SJSA1 (cell line): ENCODE measurements at places on chromosomes 6 and 20. TPM values are rescaled to one million over a fixed set of nuclear protein-coding genes. Genes with fewer than 3 reads are reported as not detected.

The OR2J3 gene
- total RNA-seq: not detected in 2 replicates

The C6orf118 gene
- total RNA-seq: not detected in 2 replicates

The DEFB124 gene
- not detected in 2 replicates for total RNA-seq

The ANGPT4 gene
- total RNA-seq: not detected in 2 replicates

The TINAG gene
- total RNA-seq: not detected in 2 replicates

The MYLK2 gene
- total RNA-seq: 0.82 and 1.0 TPM in 2 replicates

The LSM2 gene
- total RNA-seq: 72.6 and 89.4 TPM in 2 replicates

The ZSCAN23 gene
- total RNA-seq: 0.28 and 2.6 TPM in 2 replicates

GRCh38 chr20:10637031-10637559 lies 36.7 kb downstream of the JAG1 start:
- peaks cover 55% of the 10 kb centered on the region for H3K36me3 ChIP-seq
- no peak overlapping the region for H3K27ac ChIP-seq
- H3K4me1 ChIP-seq: peaks cover 35% of the 10 kb centered on the region
- DNase-seq: no peak

DNA sequence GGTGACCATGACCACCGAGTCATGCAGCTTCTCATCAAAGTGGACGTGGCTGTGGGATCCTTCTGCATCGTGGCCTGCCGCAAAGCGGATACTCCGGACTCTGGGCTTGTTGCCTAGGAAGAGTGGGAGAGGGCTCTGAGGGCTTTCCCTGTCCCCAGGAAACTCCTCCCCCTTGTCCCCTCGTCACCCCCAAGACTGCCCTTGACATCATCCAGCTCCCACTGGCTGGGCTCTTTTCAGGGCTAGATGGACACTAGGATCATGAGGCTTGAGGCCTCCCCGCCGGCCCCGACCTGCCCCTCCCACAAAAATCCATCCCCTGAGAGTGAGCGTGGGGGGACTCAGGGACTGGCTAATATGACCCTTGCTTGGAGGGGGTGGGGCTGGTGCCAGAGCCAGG lies 9.0 kb downstream of the ADISSP start:
- no peaks in the 10 kb centered on the region for H3K4me1 ChIP-seq
- peaks cover 6% of the 10 kb centered on the region; the same call in 1 of the 2 replicates for H3K36me3 ChIP-seq
- no peaks in the 10 kb centered on the region for H3K27me3 ChIP-seq
- H3K27ac ChIP-seq: no peak overlapping the region

- peaks cover 31% of the 10 kb centered on the region for H3K4me1 ChIP-seq
- no peak overlapping the region for H3K4me3 ChIP-seq
- no peak overlapping the region for H3K27ac ChIP-seq
- no peaks in the 10 kb centered on the region for H3K27me3 ChIP-seq
- no peaks in the 10 kb centered on the region for H3K36me3 ChIP-seq
Measured at GRCh38 chr20:34578025-34578424, 19.5 kb downstream of the MAP1LC3A start.

GRCh38 chr6:1625794-1626435 lies 16.2 kb downstream of the FOXC1 start:
- H3K27ac ChIP-seq: no peak overlapping the region
- DNase-seq: no peak
- H3K27me3 ChIP-seq: no peaks in the 10 kb centered on the region
- H3K36me3 ChIP-seq: peaks cover 11% of the 10 kb centered on the region

DNA sequence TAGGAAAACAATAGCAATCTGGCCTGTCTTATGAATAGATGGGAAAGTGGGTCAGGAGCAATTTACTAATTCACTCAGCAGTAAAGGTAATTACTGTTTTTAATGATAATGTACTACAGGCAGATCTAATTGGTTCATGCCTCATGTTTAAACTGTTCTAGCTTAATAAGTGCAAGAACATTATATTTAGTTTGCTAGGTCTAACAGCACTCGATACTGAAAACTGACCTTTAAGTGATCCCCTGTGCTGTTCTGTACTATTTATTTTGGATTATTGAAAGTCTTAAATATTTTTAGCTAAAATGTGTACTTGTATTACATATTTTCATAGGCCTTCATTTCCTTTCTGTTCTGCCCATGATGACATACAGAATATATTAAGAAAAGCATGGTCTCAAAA lies 998.0 kb upstream of the GJE1 start:
- DNase-seq: no peak
- H3K4me1 ChIP-seq: no peaks in the 10 kb centered on the region
- no peak overlapping the region for H3K27ac ChIP-seq
- no peaks in the 10 kb centered on the region for H3K36me3 ChIP-seq

GRCh38 chr6:151170622-151171246 lies 69.0 kb upstream of the AKAP12 start:
- H3K4me3 ChIP-seq: no peak overlapping the region
- no peak for DNase-seq
- H3K4me1 ChIP-seq: no peaks in the 10 kb centered on the region
- H3K27me3 ChIP-seq: no peaks in the 10 kb centered on the region
- H3K27ac ChIP-seq: no peak overlapping the region

DNA sequence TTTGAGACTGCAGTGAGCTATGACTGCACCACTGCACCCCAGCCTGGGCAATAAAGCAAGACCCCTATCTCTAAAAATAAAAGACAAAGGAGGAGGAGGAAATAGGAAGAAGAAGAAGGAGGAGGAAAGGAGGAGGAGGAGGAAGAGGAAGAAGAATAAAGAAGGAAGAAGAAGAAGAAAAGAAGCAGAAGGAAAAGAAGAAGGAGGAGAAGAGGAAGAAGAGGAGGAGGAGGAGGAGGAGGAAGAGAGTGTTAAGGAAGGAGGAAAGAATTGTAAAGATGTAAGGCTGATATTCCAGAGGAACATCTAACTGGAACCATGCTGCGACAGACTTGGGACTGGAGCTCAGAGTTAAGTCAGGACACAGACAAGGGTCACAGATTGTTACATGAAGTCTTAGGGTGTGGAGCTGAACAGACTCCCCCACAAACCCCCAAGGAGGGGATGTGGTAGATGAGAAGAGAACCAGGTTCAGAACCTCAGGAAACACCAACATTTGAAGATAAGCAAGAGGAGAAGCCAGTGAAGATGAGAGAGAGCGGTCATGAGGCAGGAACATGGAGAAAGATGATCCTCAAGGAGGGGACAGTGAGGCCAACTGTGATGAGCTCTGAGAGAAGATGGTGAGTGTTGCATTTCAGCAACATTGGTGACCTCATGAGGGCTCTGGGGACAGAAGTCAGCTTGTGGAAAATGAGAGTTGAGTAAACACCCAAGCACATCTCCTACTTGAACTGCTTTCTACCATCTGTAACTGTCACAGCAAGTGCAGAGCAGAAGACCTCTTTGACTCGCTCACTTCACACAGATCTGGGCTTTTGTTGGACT lies 118.2 kb downstream of the CD164 start:
- peaks cover 8% of the 10 kb centered on the region; the same call in 1 of the 2 replicates for H3K4me1 ChIP-seq
- 0 out of 2 replicates have a peak, but pooled peaks cover 5% of the 10 kb centered on the region for H3K27me3 ChIP-seq
- DNase-seq: no peak
- H3K36me3 ChIP-seq: no peaks in the 10 kb centered on the region

DNA sequence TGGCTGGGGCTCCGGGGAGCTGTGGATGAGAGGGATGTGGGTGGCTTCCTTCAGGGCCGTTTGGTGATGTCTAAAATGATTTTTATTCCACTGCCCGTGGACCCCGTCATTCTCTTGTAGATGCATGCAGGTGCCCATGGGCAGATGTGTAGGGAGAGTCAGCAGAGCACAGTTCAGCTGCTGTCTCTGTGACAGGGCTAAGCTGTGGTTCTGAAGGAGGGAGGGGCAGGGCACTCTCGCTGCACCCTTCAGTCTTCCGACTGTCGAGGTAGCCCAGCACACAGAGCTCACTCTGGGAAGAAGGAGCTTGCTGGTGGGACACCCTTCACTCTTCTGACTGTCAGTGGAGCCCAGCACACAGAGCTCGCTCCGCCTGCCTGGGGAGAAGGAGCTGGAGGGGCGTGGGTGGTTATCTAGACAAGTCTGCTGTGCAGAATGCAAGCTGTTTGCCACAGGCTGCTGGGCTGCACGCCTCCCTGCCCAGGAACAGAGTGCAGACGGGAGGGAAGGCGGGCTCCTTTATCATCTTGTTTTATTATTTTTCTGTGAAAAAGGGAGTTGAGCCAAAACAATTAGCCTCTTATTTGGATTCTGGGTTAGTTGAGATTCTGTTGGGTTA lies 28.4 kb upstream of the ADRM1 start:
- H3K27ac ChIP-seq: no peak overlapping the region
- peaks cover 16% of the 10 kb centered on the region for H3K36me3 ChIP-seq
- H3K4me1 ChIP-seq: no peaks in the 10 kb centered on the region
- no peaks in the 10 kb centered on the region for H3K27me3 ChIP-seq
- DNase-seq: no peak

DNA sequence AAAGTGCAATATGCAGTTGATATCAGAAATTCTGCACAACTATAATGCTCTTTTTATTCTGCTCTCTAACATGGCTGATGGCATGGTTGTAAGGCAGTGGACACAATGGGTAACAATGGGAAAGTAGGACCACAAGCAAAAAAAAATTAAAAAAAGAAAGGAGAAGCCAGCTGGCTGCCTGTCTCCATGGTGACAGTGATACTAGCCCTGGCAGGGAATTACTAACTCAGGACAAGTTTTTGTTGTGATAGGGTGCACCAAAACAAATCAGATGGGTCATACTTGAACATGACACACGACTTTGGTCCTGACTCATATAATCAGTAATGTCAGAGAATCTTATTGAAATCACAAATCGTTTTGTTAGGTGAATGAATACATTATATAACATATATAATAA lies 169.4 kb downstream of the TRDN start:
- no peaks in the 10 kb centered on the region for H3K36me3 ChIP-seq
- no peaks in the 10 kb centered on the region for H3K4me1 ChIP-seq
- DNase-seq: no peak
- no peak overlapping the region for H3K27ac ChIP-seq
- no peaks in the 10 kb centered on the region for H3K27me3 ChIP-seq
- H3K4me3 ChIP-seq: no peak overlapping the region

- no peak for DNase-seq
- H3K4me3 ChIP-seq: no peak overlapping the region
- H3K4me1 ChIP-seq: no peaks in the 10 kb centered on the region
- H3K27ac ChIP-seq: no peak overlapping the region
Measured at GRCh38 chr6:26604026-26604425, 7.3 kb downstream of the ABT1 start.

- no peaks in the 10 kb centered on the region for H3K27me3 ChIP-seq
- H3K36me3 ChIP-seq: no peaks in the 10 kb centered on the region
- no peak for DNase-seq
- no peak overlapping the region for H3K27ac ChIP-seq
- no peak overlapping the region for H3K4me3 ChIP-seq
Measured at GRCh38 chr6:105453968-105454367, 51.1 kb upstream of the PREP start.

GRCh38 chr6:13005994-13006393 lies 289.4 kb downstream of the PHACTR1 start:
- no peak for DNase-seq
- H3K27me3 ChIP-seq: no peaks in the 10 kb centered on the region
- no peaks in the 10 kb centered on the region for H3K4me1 ChIP-seq
- H3K36me3 ChIP-seq: no peaks in the 10 kb centered on the region

GRCh38 chr6:40700006-40700580 lies 112.9 kb upstream of the LRFN2 start:
- no peak overlapping the region for H3K4me3 ChIP-seq
- no peak for DNase-seq
- no peaks in the 10 kb centered on the region for H3K36me3 ChIP-seq
- H3K27me3 ChIP-seq: 0 out of 2 replicates have a peak, but pooled peaks cover 2% of the 10 kb centered on the region

DNA sequence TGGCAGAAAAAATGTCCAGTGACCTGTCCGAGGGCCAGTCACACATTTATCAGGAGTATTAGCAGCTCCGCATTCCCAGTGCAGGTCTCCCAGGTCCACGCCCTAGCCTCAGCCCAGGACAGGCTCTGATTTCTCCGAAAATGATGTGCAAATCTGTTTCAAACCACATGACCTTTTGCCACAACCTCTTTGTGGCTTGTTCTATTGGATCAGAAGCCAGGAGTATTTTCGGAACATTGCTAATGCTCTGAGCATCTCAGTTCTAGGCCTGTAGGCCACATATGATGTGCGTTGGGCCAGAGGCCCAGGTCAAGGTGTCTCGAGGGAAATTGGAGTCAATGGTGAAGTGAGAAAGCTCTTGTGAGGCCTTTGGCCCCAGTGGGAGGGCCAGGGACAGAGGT lies 40.4 kb downstream of the SNX5 start:
- no peak overlapping the region for H3K27ac ChIP-seq
- H3K36me3 ChIP-seq: no peaks in the 10 kb centered on the region
- DNase-seq: no peak
- no peaks in the 10 kb centered on the region for H3K27me3 ChIP-seq
- no peak overlapping the region for H3K4me3 ChIP-seq
- no peaks in the 10 kb centered on the region for H3K4me1 ChIP-seq

- H3K4me3 ChIP-seq: no peak overlapping the region
- H3K27ac ChIP-seq: no peak overlapping the region
- DNase-seq: no peak
Measured at GRCh38 chr20:60535211-60535610, 577.0 kb downstream of the CDH26 start.

DNA sequence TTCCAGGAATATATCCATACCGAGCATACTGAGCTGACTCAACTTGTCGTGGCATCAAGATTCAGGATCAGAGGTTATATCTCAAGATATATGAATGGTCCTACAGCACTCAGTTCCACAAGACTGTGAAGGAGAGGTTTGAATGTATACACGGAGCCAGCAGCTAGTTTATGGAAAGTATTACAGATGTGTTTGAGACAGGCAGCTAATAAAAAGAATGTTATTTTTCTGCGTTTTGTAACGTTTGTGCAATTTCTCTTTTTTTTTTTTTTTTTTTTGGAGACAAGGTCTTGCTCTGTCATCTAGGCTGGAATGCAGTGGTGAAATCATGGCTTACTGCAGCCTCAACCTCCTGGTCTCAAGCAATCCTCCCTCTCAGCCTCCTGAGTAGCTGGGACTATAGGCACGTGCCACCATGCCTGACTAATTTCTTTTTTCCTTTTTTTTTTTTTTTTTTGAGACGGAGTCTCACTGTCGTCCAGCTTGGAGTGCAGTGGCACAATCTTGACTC lies 3.4 kb upstream of the FAM110A start:
- DNase-seq: no peak
- H3K27me3 ChIP-seq: no peaks in the 10 kb centered on the region
- peaks cover 4% of the 10 kb centered on the region; the same call in 1 of the 2 replicates for H3K36me3 ChIP-seq
- H3K27ac ChIP-seq: no peak overlapping the region
- no peak overlapping the region for H3K4me3 ChIP-seq

- no peaks in the 10 kb centered on the region for H3K27me3 ChIP-seq
- no peak overlapping the region; the same call in 1 of the 2 replicates for H3K4me3 ChIP-seq
- H3K27ac ChIP-seq: peak overlapping the region; percentile 94
- peaks cover 56% of the 10 kb centered on the region for H3K4me1 ChIP-seq
- peak; percentile 97 for DNase-seq
Measured at GRCh38 chr20:17843246-17844132, 125.1 kb downstream of the SNX5 start.

DNA sequence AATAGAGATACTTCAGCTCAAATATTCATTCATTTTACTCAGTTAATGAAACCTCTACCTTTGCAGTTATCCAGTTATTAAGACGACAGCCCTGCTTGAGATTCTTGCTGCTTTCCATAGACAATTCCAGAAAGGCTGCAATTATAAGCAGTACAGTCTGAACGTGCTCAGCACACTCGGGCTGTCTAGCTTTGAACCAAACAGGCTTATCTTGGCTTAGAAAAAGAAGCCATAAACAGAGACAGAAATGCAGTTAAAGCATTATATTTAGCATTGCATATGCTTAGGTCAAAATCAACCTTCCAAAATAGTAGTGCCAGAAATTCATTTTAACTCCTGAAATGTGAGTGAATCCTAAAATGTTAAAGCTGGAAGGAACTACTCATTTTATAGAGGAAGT lies 204.1 kb upstream of the KCNQ5 start:
- H3K4me1 ChIP-seq: peaks cover 15% of the 10 kb centered on the region
- no peak overlapping the region for H3K4me3 ChIP-seq
- DNase-seq: no peak
- H3K27ac ChIP-seq: 0 out of 2 replicates have a peak overlapping the region, but pooled peaks have one; percentile 5
- H3K36me3 ChIP-seq: no peaks in the 10 kb centered on the region
- H3K27me3 ChIP-seq: no peaks in the 10 kb centered on the region
